GDM1 (cell line): ENCODE measurements at places on chromosomes 12 and 14.

DNA sequence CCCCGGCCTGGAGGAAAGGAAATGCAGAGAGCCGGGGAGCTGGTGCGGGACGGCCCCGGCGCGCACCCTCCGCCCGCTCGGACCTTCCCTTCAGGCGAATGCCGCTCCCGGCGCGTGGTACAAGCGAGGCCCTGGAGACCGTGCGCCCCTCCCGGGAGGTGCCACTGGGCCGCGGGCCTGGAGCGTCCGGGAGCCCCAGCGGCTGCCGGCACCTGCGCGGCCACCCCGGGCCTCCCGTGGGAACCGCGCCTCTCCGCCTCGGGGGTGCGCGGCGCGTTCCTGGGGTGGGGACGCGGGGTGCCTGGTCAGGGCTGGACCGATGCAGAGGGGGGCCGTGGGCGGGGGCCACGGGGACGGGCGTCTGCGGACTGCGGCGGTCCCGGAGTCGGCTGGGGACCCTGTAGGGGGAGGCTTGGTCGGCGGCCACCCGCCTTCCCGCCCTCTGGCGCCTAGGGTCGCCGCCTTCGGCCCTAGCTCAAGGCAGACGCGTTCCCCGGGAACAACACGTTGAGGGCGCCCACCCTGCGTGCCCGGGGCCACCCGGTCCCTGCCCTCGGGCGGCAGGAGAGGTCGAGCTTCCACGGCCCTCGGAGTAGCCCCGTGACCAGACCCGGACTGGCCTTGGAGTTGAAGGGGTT is 599 bp downstream of the PAPLN start:
- no peak for DNase-seq

DNA sequence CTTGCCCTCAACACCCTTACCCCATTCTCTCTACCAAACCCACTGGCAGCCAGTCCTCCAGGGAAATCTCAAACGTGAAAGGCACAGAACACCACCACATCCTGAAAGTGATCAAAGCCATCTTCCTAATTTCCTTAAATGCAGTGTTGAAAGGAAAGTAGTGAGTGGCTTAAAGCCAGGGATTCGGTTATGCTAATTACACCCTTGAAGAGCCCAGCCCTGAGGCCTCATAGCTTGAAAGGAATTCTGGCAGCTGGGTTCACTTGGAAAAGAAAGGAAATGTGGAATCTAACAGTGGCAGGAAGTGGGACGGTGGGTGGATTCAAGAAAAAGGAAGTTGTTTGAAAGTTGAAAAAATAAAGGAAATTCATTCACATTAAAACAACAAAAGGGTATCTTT is 73.0 kb upstream of the FICD start:
- no peak for DNase-seq

DNA sequence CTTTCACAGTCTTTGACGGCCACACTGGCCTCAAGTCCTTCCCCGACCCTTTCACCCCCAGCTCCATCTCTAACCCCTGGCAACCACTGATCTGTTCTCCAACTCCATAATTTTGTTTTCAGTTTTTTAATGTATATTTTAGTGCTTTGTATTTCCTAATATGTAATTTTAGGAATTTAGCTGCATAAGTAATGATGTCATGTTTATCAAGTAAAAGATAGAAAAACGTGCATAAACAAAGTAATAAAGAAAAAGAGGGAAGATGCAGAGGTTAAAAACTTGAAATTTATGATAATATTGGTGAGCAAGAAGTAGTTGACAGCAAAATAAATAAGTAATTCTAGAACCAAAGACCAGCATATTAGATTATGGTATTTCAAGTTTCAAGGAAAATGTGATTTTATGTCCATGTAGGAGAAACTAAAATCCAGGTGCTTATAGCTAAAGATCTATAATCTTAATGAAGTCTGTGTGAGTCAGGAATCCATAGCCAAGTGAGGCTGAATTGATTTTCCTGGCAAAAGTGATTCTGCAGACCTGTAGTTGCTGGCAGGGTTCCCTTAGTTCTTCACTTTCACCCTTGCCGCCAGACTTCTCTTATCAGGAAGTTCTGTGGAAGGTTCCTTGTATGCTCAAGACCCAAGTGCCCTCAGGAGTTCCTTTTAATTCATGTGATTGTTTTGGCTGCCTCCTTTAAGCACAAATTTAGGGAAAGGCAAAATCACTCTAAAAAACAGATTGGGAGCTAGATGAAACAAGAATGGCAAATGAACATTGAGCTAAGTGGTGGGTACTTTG is 24.4 kb downstream of the FBXW8 start:
- DNase-seq, result no peak

- no peak for DNase-seq
Observed at GRCh38 chr12:113894697-113895096, 71.4 kb downstream of the RBM19 start.

GRCh38 chr14:102415671-102416070 is 52.9 kb downstream of the TECPR2 start:
- no peak for DNase-seq

- DNase-seq, result no peak
Observed at GRCh38 chr12:4056910-4057845, 184.0 kb upstream of the PARP11 start.

DNA sequence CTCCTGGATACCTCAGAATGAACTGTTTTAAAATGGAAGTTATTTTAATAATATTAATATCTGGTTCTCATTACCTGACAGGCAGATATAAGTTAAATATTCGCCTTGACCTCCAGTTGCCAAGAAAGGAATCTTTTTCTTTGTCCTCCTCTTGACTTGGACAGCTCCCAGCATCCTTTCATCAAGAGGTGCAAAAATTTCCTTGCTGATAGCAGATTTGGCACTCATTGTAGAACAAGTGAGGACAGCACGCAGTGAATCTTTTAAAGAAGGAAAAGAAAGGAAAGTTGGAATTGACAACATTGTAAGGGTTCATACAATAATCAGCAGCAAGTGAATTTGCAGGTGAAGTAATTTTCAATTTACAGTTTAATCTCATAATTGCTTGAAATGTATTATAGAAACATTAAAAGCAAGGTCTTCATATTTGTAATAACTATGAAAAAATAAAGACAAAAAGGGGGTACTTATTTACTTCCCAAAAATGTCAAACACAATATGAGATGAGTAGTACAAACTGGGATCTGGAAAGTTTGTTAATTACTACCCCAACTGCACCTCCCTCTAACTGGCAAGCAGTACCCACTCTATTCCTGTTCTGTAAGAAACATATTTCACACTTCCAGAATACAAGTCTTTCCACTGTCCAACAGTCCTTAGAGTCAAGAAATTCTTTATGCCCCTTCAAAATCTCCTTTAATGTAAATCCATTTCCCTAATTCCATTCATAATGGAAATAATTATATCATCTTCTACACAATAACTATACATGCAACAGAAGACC is 75.2 kb downstream of the STXBP6 start:
- DNase-seq, result no peak
